Cortex of kidney (tissue), 1 donor: ENCODE measurements at places on chromosomes 6 and 20.

GRCh38 chr6:134437376-134437775 lies 119.5 kb upstream of the SGK1 start:
- DNase-seq = no peak

DNA sequence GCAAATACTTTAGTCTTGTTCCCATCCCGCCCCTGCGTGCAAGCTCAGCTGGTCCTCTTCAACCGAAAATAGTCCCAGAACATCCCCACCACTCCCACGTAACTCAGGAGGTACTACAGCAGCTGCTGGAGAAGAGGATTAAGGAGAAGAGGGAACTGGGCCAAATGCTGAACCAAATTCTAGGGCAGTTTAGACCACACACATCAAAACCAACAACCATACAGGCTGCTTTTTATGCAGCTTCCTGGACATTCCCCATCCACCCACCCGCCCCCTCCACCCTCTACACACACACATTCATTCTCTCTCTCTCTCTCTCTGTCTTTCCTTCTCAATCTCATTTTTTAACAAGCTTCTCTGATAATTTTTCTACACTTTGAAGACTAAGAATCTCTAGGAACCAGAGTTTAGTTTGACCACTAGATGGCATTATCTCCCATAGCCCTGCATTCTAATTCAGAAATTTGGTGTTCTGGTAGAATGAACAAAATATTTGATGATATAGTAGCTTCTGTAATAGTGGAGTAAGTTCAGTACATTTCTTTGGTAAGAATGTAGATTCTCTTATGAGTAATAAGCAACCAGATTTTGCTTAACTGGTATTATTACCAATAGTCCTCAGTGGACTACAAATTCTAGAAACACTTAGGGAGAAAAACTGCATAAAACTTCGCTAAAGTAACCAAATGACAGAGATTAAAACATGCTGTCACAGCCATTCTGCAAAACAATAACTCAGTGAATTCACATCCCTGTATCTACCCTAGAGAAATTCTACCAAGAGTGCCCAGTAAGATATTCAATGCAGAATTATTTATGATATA lies 52.1 kb upstream of the BEND6 start:
- DNase-seq = no peak

DNA sequence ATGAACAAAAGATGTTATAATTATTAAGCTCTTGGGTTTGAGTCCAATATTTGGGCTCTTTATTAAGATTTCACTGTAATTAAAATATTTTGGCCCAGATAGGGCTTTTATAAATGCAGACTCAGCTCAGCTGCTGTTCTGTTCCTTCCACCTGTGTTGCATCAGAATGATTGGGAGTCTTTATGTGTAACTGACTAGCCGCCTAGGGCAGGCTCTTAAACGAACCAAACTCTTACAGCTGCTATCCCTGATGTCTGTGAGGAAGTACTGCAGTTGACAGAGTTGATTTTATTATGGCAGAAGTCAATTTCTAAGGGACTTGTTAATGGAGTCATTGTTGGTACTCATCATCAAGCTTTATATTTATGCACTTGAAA lies 144.7 kb downstream of the MYO6 start:
- no peak for DNase-seq

DNA sequence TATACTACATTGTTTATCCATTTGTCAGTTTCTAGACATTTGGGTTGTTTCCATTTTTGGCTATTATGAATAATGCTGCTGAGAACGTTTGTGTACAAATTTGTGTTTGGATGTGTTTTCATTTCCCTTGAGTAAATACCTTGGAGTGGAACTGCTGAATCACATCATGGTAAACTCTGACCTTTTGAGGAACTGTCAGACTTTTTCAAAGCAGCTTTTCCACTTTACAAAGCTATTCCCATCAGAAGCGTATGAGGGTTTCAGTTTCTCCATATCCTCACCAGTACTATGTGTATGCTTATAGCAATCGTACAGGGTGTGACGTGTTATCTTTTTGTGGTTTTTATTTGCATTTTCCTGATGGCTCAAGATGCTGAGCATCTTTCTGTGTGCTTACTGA lies 103.7 kb downstream of the MYO6 start:
- no peak for DNase-seq

- no peak for DNase-seq
Measured at GRCh38 chr6:168888102-168888501, 365.5 kb downstream of the THBS2 start.

DNA sequence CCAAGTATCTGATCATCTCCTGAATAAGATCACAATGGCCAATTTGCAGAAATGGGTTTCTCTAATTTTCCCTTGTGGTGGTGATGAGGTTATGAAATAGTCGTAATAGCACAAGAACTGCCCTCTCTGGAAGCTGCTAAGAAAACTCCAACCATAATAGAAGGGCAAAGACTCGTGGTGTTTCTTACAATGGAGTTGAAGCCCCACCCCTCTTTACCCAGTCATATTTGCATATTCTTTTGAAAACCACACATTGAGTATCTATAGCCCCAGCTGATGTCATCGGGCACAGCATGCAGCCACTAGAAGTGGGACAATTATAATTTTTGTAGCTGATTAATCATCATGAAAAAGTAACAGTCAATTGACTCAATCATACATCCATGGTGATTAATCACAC lies 452.1 kb upstream of the POU3F2 start:
- no peak for DNase-seq

- no peak for DNase-seq
Measured at GRCh38 chr6:10613723-10614122, 80.7 kb downstream of the C6orf52 start.

DNA sequence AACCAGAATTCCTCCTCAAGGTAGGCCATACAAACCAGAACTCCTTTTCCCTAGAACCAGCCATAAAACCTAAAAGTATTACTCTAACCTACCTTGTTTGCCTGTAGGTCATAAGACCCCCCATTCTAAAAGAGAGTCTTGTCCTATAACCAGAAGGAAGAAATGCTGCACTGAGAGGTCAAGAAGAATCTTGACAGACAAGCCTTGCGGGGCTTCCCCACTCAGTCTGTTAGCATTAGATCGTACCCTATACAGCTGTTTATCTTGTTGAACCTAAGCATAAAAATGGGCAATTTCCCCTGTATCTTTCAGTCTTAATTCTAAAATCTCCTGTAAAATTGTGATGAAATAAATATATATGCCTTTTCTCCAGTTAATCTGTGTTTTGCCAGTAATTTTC lies 52.3 kb upstream of the HFE start:
- no peak for DNase-seq

DNA sequence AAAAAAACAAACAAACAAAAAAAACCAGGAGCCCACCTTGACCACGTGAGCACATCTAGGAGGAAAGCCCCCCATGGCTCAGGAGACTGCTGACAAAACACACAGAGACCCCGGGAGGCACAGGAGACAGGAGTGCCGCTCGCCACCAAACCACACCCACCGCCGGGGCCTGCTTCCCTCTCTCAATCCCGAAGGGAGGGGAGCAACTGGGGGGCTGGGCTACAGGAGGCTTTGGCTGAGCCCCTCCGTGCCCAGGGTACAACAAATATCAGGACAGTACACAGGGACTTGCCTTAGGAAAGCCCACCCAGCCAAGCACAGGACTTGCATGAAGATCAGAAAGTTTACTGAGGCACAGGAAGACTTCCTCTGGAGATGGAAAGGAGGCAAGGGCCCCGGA lies 102.5 kb downstream of the TAF4 start:
- DNase-seq = no peak

DNA sequence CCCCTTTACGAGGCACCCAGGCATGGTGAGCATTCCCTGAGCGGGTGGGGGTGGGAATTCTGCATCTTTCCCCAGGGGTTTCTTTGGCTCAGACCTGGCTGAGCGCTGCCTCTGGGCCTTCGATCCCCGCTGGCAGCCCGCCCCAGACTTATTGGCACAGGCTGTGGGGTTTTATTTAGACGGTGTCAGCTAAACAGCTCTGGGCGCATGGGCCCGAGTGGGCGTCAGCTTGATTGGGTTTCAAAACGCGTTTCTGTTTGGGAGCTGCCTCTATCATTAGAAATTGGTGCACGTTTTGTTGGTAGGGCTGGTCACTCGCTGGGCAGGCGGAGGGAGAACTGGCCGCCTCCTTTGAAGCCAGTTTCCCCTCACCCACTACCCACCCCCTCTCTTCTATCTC lies 21.0 kb downstream of the PMEPA1 start:
- no peak for DNase-seq

GRCh38 chr6:86791476-86791875 lies 145.9 kb upstream of the HTR1E start:
- DNase-seq = no peak

DNA sequence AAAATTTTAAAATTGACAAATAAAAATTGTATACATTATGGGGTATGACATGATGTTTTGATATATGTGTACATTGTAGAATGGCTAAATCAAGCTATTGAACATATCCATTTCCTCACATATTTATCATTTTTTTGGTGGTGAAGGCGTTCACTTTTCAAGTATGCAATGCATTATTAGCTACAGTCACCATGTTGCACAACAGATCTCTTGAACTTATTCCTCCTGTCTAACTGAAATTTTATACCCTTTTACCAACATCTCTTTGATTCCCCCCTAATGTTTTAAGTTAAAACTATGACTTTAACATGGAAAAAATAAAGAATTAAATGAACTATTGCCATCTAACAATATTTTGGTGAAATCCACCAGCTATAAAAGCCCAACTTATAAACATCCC lies 65.2 kb upstream of the UST start:
- DNase-seq = no peak

DNA sequence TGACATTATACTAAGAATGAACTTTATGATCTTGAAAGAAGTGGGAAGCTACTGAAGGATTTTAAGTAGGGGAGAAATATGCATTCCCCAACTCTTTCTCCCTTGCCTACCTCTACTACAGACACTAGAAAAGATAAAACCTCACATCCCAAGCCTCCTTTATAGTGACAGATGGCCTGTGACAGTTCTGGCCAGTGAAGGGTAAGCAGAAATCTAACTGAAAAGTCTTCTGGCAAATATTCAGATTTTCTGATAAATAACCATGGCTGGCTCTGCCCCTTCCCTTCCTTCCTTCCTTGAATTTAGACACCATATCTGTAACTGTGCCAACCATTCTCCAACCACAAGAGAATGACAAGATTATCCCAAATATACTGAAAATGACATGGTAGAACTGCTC lies 10.2 kb upstream of the BEND6 start:
- DNase-seq = no peak

DNA sequence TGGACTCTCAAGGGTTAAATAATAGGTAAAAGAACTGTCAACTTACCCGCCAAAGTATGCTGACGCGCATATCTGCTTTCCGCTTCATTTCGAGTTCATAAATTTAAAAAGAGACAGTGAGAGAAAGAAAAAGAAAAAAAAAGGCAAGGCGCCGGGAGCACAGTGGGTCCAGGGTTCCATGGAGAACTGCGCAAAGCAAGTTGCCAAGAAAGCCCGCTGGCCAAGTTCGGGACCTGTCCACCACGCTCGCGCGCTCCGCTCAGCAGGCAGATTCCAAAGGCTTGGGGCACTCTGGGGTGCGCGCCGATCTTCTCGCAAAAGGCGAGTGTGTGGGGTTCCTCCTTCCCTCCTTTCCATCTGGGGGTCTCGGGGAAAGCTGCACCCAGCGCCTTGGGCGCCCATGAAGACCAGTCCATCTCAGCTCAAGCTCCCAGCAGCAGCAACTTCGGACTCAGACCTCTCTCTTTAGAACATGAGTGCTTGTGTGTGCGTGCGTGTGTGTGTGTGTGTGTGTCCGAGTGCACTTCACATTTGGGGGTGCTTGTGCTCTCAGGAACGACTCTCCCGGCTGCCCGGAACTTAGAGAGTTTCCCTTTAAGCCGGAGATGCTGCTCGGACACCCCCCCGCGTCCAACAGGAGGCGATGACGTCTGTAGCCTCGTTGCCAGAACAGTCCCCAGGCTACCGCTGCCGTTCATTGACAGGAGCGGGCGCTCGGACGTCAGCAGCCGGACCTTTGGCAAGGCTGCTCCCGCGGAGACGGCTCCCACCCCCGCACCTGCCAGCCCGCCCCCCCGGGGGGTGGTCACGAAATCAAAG lies 180.0 kb downstream of the TBXT start:
- DNase-seq = no peak

DNA sequence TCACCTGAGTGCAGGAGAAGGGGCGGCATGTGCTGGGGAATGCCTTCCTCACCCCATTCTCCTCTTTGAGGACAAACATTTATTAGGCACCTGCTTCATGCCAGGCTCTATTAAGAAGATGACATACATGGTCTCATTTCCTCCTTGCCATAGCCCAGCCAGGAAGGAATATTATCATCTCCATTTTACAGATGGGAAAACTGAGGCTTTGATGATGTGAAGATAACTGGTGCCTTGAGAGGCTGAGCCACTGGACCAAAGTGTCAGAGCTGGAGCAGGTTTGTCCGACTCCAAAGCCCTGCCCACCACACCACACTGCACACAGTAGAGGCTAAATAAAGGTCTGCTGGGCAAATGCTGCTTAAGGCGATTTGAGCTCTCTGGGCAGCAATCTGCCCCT lies 37.2 kb downstream of the FAM110A start:
- no peak for DNase-seq

- no peak for DNase-seq
Measured at GRCh38 chr20:39766333-39766732, 804.2 kb downstream of the DHX35 start.

- no peak for DNase-seq
Measured at GRCh38 chr6:135053406-135053805, 1.2 kb downstream of the HBS1L start.
